ENCODE measurements at places on chromosomes 6 and 20.

- DNase-seq: no peak
Observed at GRCh38 chr20:51341581-51341980, 200.9 kb downstream of the NFATC2 start.

DNA sequence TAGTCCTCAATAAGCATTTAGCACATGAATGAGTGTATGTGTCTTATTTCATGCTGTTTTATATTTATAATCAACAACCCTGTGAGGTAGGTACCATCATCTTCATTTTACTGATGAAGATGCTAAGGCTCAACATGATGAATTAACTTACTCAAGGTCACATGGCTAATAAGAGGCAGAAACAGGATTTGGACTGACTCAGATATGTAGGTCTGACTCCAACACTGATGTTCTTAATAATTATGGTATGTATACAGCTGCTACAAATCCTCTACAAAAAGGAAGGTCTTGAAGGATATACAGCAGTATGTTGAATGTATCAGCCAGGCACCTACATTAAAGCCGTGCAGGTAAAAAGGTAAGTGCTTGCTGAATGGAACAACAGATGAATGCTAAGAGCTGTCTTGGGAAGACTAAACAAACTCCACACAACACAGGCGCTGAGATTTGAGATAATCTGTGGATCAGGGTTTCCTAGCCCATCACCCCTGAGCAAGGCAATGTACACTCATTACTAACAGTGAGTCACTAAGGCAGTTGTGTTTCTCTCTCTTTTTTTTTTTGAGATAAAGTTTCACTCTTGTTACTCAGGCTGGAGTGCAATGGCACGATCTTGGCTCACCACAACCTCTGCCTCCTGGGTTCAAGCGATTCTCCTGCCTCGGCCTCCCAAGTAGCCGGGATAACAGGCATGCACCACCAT lies 31.9 kb downstream of the TTI1 start:
- DNase-seq: no peak

DNA sequence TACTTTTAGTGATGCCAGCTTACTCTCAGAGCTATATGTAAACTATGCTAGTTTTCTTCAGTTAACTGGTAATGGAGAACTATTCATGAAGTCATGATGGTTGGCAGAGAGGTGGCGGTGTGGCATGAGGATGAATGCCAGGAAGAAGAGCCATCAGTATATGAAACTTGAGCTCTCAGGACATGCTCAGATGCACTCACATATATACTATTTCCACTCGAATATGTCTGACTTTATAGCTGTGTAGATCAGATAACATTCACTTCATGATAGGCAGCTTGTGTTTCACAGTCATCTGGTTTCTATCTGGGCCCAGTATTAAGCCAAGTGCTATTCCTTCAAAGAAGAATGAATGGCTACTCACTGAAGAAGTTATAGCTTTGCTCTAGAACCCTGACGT lies 46.2 kb upstream of the CEP85L start:
- no peak for DNase-seq

- no peak for DNase-seq
Observed at GRCh38 chr6:44052419-44053023, 74.7 kb downstream of the MRPL14 start.
